ENCODE measurements at places on chromosomes 3 and 15.

DNA sequence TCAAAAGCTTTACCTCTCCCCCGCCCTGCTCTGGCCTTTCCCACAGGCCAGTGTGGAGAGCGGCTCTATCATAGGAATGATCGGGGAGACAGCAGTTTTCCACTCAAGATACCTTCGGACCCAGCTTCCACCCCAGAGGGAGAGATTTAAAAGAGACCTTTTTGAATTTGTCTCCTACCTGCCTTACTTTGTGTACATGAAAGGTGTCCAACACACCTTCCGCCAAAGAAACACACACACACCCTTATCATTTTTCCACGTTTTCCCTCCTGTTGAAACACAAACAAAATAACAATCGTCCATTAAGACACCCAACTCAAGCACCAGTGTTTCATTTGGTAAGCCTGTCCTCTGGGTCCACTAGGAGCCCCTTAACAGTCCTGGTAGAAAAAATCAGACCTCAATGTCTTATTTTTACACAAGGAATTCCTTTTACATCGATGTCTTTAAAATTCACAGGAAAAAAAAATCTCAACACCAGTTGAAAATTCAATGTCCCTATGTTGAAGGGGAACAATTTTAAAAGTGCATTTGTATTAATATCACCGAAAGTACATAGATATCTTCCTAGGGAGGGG, 4.0 kb downstream of the HES1 start:
- no peak for DNase-seq

GRCh38 chr15:99321468-99321867, 70.2 kb downstream of the LRRC28 start:
- no peak for DNase-seq

- DNase-seq, result no peak
Measured at GRCh38 chr3:104578558-104578957, 788.2 kb upstream of the ALCAM start.

GRCh38 chr3:137061186-137061585, 103.4 kb downstream of the IL20RB start:
- DNase-seq, result no peak
